T-helper 22 cell (primary cell): ENCODE measurements at places on chromosomes 11 and 22.

- DNase-seq = peak; percentile 53
These were observed 15.3 kb upstream of the CDC42BPG start for GRCh38 chr11:64859542-64860414.

GRCh38 chr22:23037429-23038333, 32.6 kb upstream of the GNAZ start:
- no peak for DNase-seq

- DNase-seq = no peak
These were observed 33.3 kb downstream of the MARK2 start for GRCh38 chr11:63871962-63872799.

DNA sequence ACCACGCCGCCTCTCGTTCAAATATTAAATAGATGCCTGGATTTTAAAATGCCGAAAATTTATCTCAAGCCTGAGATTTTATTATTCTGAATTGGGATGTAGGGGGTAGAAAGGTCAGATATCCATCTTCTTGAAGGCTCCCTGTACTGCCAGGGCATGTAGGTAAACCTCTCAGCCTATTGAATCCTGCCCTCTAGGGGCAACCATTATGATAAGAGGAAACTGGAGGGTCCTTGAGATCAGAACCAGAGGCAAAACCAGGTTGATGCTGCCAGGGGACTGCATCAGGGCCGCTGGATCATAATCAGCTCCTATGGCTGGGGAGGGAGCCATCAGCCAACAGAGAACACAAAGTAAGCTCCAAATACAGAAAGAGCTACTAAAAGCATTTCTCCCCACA, 92.4 kb downstream of the KCNC1 start:
- DNase-seq = no peak

DNA sequence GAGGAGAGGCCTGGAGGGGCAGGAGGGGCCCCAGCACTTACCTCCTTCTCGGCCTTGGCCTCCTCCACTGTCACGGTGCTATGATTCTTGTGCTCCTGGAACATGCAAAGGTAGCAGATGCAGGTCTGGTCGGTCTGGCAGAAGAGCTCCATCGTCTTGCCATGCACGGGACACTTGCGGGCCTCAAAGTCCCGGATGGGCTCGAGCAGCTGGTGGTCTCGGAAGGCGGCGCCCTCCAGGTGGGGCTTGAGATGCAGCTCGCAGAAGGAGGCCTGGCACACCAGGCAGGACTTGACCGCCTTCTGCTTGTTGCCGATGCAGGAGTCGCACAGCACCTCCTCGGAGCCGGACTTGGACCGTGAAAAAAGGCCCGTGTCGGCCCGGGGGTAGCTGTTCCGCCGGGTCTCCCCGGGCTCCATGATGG, 714 bp downstream of the TRIM29 start:
- DNase-seq = no peak

GRCh38 chr11:8098361-8098760, 17.4 kb downstream of the TUB start:
- DNase-seq = no peak

GRCh38 chr11:67117672-67118180, 1.3 kb upstream of the KDM2A start:
- peak; percentile 18 for DNase-seq

DNA sequence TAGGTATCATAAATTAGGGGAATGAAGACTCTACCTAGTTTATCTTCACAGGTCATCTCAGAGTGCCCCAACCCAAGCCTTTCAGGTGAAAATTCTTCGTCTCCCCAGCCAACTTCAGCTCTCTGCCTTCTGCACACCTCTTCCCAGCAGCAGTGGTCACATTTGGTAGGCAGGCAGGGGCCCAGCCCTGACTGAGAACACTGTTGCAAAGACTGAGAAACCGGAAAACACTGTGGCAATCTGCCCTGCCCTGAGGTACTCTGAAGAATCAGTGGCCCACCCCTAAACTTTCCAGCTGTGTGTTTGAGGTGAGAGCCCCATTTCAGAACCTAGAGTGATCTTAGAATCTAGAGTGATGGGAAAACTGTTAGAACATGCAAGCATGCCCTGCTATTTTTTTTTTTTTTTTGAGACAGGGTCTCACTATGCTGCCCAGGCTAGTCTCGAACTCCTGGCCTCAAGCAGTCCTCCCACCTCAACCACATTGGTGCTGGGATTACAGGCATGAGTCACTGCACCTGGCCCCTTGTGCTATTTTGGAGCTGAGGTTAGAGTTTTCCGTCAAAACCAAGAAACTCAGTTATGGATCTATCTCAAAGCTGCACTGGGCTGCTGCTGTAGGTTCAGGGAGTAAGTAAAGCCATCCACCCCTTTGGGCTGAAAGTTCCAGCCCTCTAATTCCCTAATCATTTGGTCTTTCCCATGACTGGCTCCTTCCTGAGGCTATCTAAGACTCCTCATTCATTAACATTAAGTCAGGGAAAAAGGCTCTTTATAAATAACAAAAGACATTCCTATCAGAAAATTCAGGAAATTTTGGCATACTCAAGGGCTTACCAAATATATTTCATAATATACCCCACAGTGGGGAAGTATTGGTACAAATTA, 1.7 kb upstream of the LDHA start:
- no peak for DNase-seq

DNA sequence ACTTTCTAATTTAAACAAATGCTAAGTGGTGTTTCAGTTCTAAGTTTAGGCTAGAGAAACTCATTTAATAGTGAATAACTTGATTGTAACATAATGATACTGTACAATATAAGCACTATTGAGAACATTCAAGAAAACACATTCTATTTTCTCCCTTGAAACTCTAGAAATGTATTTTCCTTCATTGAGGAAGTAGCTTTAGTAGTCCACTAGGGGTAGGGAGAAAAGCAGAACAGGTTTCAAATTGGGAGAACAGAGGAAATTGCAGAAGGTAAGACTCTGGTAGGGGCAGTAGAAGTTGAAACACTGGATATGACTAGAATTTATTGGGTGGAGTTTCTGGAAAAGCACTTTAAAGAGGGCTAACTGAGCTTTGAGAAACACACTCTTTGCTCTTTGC, 31.6 kb upstream of the MPPED2 start:
- DNase-seq = no peak

- peak; percentile 49 for DNase-seq
These were observed at the start of gene ATXN10 for GRCh38 chr22:45671783-45672563. Gene ATXN10 (plus strand): TSS chr22:45671834. CDS start chr22:45672064, 230 bp downstream.

GRCh38 chr11:122863704-122864326, 18.7 kb upstream of the JHY start:
- DNase-seq = no peak

DNA sequence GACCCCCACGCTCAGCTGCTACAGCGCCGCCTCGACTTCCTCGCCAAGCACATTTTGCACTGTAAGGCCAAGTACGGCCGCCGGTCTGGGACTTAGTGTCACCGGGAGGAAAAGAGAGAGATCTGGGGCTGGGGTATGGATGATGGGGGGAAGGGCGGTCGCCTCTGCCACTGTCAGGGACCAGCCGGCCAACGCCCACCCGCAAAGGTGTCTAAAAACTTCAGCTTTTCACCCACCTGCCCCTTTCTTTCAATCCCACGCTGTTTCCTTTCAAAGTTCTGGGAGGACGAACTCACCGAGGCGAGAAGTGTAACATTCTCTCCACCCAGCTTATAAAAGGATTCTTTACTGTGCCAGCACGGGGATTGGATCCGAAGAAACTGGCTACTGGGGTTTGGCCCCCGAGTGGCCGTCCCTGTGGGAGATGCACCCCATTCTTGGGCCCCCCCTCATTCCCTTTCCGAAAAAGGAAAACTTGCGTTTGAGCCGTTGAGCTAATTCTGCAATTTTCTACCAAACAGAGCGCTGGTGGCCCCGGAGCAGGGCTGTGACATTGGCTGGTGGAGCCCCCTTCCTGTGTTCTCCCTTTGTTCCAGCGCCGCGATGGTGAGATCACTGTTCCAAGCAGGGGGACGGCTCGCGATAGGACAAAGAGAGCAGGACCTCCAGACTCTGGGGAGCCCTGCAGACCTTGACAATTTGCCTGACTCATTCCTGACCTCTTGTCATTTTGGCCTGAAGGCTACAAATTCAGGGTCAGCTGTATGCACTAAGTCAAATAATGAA, 1.8 kb downstream of the FJX1 start:
- DNase-seq = no peak

DNA sequence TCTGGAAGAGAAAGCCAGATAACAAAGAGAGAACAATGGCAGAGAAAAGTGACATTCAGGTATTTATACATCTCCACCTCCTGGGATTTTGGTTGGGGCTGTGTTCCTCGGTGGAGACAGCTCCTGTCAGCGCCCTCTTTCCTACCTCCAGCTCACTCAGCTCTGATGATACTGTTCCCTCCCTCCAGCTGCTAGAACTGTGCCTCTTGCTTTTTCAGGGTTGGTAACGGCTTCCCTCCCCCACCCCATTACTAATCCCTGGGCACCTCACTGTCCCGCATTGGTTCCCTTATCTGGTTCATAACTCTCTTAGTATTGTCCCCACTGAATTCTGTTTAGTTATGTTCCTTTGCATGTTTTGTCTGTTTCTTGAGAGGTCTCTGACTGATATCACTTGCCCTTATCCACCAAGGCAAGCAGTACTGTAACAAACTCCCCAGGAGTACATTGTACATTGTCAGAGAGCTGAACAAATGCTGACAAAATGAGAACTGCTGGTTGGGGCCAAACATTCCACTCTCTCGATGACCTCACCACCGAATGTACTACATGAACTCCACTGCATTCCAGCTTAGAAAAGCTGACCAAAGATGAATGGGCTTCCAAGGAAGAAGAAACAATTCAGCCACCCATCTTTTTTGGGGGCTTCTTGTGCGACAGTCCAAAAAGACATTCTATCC, 5.7 kb upstream of the FBXO3 start:
- no peak for DNase-seq

- no peak for DNase-seq
These were observed 66.0 kb downstream of the WNT7B start for GRCh38 chr22:45910928-45911467.

GRCh38 chr11:69915501-69916250, 96.5 kb upstream of the FGF3 start:
- DNase-seq = no peak

- no peak for DNase-seq
These were observed 185.3 kb upstream of the C11orf87 start for GRCh38 chr11:109236696-109237095.

GRCh38 chr11:2249189-2249916, 21.0 kb downstream of the ASCL2 start:
- DNase-seq = no peak

GRCh38 chr11:24198481-24198880, 298.4 kb upstream of the LUZP2 start:
- DNase-seq = no peak

GRCh38 chr11:115049796-115050195, 371.5 kb downstream of the NXPE2 start:
- DNase-seq = no peak

DNA sequence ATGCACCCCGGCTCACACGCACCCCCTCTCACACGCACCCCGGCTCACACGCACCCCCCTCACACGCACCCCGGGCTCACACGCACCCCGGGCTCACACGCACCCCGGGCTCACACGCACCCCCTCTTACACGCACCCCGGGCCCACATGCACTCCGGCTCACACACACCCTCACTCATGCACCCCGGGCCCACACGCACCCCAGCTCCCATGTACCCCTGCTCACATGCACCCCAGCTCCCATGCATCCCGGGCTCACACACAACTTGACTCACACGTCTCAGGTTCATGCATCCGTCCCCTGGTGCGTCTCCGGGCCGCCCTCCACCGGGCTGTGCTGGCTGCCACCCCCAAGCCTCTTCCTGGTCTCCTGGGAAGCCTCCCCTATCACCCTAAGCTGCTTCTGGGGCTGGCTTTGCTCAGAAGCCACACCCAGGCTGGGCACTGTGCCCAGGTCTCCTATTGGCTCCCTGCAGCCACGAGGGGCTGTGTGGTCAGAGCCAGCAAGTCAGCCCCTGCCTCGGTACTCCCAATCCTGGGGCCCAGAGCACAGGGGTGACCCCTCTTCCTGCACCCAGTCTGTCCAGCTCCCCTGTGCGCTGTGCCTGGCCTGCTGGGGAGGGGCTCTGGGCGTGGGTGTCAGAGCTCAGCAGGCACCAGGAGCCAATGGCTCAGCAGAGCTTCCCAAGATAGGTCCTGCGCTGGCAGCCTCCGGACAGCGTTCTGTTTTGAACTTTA, 16.9 kb downstream of the TSPAN4 start:
- no peak for DNase-seq

GRCh38 chr22:31100762-31101525, 6.4 kb downstream of the SELENOM start:
- DNase-seq = no peak

- DNase-seq = no peak
These were observed 24.3 kb upstream of the KCNQ1OT1 start for GRCh38 chr11:2724104-2724503.

GRCh38 chr11:93288767-93289166, 41.8 kb upstream of the DEUP1 start:
- DNase-seq = no peak

- no peak for DNase-seq
These were observed 430.6 kb downstream of the BUD13 start for GRCh38 chr11:116342148-116342547.

- DNase-seq = no peak
These were observed 96.3 kb upstream of the PRDM11 start for GRCh38 chr11:45050111-45050510.
